ENCODE measurements at places on chromosomes 6 and 20.

DNA sequence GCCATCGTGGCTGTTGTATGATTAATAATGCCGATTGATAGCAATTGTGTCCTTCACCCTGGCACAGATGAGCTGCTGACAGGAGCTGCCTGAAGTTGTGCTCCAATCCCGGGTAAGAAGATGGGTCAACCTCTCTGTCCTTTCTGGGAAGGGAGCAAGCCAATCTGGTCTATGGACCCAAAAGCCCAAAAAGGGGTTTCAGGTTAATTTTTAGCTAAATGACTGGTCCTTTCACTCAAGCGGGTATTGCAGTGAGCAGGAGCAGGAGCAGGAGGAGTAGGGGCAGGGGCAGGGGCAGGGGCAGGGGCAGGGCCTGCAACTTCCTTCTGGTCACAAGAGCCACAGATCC lies 164.8 kb downstream of the TAF4 start:
- DNase-seq = no peak

GRCh38 chr6:19723545-19723944 lies 113.6 kb upstream of the ID4 start:
- DNase-seq = no peak

GRCh38 chr20:16295534-16295933 lies 277.7 kb downstream of the KIF16B start:
- no peak for DNase-seq

DNA sequence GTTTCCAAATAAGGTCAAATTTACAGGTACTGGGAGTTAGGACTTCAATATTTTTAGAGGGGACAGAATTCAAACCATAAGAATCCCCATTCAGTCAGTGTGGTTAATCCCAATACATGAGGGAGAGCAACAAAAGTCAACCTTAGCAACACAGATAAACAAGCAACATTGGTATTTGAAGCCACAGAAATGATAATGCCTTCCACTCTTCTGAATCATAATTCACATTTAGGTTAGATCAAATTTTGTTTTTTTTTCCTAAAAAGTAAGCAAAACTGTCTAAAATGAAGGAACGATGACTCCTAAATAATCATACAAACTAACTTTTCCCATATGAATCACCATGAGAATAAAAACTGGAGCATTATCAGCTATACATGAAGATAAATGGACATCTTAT lies 246.0 kb upstream of the TENT5A start:
- no peak for DNase-seq

DNA sequence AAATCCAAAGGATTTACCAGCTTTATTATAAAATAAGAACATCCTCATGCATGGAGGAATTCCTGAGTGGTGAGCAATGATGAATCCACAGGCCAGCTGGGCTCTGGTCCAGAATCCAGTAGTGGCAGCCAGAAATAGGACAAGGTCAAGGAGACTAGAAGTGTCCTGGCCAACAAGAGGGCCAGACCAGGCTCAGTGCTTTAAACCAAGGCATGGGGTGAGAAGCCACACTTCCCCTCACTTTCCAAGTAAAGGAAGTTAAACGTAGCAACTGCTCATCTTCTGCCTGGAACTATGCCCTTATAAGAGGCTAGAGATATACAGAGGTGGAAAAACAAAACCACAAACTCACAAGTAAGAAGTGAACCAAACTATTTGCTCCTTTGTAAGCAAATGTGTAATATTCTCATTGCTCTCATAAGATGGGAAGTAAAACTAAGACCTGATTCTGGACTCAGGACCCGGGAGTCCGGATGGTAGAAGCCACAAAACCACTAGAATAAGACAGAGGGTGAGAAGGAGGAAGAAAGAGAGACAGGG lies 253.2 kb downstream of the UST start:
- DNase-seq = no peak

GRCh38 chr20:59398537-59399205 lies 98.3 kb downstream of the EDN3 start:
- no peak for DNase-seq

- no peak for DNase-seq
These were observed 74.2 kb downstream of the FILIP1 start for GRCh38 chr6:75419416-75419815.

DNA sequence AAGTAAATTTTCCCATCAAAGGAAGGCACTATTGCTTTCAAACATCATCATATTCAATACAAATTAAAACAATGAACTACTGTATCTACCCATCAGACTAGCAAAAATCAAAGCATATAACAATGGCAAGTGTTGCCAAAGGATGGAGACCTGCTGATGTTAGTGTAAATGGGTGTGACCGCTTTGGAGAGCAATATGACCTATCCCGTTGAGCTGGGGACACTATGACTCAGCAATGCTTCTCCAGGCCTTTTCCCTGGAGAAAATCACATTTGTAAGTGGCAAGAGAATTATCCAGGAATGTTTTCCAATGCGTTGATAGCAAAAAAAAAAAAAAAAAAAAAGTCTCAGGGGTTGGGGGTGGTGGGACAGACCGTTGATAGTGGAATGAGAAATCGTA lies 46.1 kb downstream of the PHACTR3 start:
- no peak for DNase-seq

- no peak for DNase-seq
These were observed 23.4 kb downstream of the CASP8AP2 start for GRCh38 chr6:89853068-89853467.
